ENCODE measurements at places on chromosomes 3 and 15.

- DNase-seq: no peak
Observed at GRCh38 chr3:138933981-138934691, 12.8 kb downstream of the FOXL2 start.

GRCh38 chr15:100873029-100873677, 6.5 kb upstream of the ALDH1A3 start:
- no peak for DNase-seq

GRCh38 chr3:4750306-4750968, 228.8 kb upstream of the BHLHE40 start:
- DNase-seq: no peak

DNA sequence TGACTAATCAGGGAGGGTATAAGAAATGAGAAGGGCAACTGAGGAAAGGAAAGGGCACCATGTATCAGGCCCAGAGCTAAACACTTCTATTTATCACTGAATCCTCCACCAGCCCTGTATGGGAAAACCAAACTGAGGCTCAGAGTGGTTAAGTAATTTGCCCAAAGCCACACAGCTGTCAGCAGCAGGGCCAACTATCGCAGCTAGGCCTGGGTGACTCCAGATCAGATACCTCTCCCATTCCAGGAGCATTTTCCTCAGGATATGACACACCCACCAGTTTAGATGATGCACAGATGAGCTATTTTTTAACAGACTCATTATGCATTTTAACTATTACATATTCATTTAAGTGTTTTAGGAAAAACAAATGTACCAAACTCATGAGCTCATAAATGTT, 14.5 kb downstream of the NUP210 start:
- no peak for DNase-seq

- DNase-seq: no peak
Observed at GRCh38 chr3:140439527-140439926, 238.3 kb upstream of the TRIM42 start.

DNA sequence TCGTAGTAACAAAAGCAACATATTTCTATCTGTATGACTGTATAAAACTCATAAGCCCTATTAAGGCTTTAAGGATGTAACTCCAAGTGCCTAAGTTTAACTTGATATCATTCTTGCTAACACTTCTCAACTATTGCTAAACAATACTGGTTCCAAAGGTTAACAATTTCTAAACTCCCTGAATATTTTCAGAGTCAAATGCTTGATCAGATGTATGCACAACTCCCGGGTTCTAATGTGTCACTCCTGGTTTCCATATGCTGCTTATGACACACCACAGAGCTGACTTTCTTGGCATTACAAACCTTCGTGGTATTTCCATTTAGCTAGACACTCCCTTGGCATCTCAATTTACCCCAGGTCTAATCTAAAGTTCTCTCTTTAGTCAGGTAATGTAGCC, 26.3 kb downstream of the DZIP1L start:
- DNase-seq: no peak

DNA sequence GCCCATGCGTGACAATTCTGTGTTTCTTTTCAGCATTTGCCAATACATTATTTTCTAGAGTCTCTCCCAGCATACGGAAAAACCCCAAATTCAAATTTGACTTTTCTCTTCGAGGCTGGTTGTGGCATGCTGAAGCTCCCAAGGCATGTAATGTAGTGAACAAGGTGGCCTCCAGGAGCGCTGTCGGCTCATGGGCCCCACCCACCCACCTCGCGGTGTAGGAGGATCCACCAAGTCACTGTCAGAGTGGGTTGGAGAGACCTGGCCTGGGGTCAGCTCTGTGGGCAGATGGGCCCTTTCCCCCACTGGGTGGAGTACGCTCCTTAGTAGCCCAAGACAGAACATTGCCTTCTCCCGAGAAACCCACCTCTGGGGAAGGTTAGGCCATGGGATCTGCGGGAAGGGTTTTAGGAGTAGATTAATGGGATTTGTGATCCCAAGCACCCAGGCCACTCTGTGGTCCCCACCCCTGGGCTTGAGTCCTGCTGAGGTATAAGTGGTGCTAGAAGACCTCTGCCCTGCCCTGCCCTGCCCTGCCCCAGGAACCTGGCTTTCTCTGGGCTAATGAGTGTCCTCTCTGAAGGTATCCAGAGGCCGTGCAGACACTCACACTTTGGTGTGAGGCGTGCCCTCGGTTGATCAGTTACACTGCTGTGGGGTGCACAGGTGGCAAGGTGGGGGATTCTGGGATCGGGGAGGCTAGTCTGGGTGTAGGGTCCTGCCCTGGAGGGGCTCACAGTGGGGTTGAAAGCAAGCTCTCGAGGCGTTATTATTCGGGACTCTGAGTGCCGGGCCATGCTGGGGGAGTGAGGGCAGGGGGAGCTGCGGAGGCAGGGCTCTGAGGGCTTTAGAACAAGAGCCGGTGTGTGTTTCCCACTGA, 97.9 kb downstream of the APBA2 start:
- no peak for DNase-seq

DNA sequence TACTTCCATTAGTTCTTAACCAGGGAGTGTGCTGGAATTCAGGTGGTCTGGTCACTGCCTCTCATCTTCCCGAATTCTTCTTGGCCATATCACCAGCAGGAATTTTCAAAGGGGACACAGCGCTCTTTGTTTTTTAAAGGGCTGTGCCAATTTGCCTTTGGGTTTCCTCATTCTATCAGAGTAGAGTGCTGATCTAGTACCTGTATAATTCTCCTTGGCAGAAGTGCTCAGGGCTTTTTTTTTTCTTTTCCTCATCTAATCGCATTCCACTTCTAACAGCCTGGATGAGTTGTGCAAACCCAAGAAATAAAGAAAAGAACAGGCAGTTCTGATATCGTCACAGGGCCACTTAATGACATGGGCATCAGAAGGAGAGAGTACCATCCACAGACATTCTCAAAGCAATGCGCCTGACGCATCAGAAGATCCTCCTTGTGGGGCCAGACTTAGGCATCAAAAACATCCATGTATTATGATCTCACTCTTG, 121.0 kb downstream of the ASB7 start:
- DNase-seq: no peak

GRCh38 chr3:127551178-127551577, 39.4 kb downstream of the TPRA1 start:
- no peak for DNase-seq

- no peak for DNase-seq
Observed at GRCh38 chr15:62403164-62403809, 238.2 kb upstream of the C2CD4B start.

GRCh38 chr3:55692295-55692956, 205.3 kb upstream of the WNT5A start:
- no peak for DNase-seq

GRCh38 chr3:124320976-124321375, 329.1 kb upstream of the ROPN1 start:
- DNase-seq: no peak

DNA sequence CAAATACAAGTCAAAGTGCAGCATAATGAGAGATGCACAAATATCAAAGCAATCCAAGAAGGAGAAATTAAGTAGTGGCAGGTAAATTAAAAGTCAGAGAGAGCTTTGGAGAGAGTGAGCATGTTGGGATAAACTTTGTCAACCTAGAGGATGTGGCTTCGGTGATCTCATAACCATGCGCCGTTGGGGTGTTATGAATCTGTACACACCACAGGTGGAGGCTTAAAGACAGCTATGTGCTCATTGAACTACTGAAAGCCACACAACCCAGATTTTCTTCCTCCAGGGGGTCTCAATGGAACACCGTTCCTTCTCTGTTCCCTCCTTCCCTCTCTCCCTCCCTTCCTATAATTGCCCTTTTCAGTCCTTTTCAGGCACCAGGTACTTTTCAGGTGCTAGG, 52.0 kb downstream of the SUCNR1 start:
- DNase-seq: no peak

GRCh38 chr15:90191344-90191687, 9.8 kb upstream of the SEMA4B start:
- DNase-seq: no peak

GRCh38 chr3:21901484-21901883, 150.5 kb upstream of the ZNF385D start:
- DNase-seq: no peak

- no peak for DNase-seq
Observed at GRCh38 chr3:95350049-95350448, 1287.2 kb downstream of the NSUN3 start.

DNA sequence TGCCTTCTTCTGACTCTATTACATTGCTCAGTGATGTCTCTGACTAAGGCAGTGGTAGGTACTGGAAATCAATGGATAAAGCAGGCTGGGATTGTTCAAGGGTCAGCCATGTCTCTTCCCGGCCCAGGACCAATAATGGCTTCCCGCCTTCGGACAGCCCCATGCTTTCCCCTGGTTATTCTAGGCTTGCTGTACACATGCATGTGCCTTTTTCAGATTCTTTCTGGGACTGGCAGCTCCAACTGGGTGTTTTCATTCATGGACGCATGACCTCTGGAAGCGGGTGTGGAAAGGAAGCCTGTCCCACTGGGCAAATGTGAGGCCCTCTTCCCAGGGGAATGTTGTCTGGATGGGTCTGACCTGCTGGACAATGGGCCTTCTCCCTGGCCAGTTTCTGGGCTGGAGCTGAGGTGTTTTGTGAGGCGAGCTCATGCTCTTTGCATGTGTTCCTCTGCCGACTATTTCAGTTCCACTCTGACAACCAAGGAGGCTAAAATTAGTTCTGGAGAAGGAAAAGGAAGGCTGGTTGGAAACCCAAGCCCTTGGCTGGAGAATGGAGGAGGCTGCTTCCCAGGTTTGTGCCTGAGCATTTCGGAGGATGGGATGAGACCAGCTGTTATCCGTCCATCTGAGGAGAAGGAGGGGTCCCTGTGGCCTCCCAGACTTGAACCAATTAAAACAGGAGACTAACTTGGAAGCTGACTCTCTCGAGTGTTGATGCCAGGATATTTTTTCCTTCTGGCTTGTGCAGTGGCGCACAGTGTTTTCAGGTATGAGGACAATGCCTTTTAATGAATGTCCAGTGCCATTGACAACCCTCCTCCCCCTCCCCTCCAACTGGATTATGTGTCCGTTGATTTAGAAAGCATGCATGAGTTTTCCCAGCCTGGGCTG, 6.9 kb downstream of the ACVR2B start:
- no peak for DNase-seq

DNA sequence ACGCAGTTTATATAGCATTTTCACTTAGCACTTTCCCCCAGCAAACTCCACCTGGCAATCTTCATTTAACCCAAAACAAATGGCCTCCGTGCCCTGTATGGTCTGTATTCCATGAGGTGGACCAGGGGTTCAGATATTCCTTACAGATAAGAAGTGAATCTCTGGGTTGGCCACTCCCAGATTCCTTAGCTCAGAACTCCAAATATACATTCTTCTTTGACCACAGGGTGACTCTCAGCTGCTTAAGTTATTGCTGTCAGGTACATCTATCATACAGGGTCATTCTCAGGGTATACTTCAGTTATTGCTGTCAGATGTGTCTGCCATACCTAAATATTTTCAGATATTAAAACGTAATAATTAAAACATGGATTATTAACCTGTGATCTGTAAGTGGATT, 229.8 kb downstream of the TBL1XR1 start:
- no peak for DNase-seq

- no peak for DNase-seq
Observed at GRCh38 chr15:51079226-51079625, 15.5 kb downstream of the TNFAIP8L3 start.

- no peak for DNase-seq
Observed at GRCh38 chr15:101731746-101732145, 7.5 kb upstream of the TARS3 start.

- no peak for DNase-seq
Observed at GRCh38 chr3:64956711-64957325, 269.0 kb upstream of the ADAMTS9 start.

GRCh38 chr3:56144805-56145204, 323.5 kb downstream of the ERC2 start:
- DNase-seq: no peak

DNA sequence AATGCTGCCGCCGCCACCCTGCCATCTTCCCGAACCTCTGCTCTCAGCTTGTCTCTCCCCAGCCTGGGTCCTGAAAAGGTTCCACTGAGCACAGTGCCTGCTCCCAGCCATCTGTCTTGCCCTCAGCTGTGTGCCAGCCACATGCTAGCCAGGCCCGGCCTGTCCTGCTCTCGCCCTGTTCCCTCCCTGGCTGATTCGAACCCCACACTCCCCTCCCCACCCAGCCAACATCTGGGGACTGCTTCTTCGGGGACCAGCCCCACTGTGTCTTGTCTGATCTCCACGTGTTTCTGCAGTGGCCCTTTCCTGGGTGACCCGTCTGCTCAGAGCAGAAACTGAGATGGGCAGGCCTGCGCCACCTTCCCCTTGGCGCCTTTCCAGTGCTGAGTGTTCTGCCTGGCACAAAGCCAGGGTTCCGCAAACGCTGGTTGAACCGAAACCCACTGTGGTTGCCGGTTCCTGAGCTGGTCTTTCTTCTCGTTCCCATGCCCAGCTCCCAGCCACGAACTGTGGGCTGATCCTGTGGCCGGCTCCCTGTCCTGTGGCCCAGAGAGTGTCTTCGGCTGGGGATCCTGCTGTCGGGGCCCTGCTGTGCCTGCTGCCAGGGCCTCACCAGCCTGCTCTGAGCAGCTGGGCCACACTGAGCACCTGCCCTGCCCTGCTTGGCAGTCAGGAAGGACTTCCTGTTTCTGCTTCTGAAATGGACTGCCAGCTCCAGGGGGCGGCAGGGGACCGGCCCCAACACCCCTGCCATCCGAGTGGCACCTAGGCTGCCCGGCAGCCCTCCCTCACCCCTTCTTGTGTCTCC, 62.7 kb upstream of the KLF13 start:
- DNase-seq: peak; percentile 52

GRCh38 chr3:161014843-161015749, 90.1 kb downstream of the B3GALNT1 start:
- no peak for DNase-seq

GRCh38 chr3:44289882-44290462, 48.3 kb downstream of the TOPAZ1 start:
- DNase-seq: no peak

GRCh38 chr3:178624276-178624675, 88.0 kb downstream of the KCNMB2 start:
- no peak for DNase-seq

- no peak for DNase-seq
Observed at GRCh38 chr15:74428970-74429780, 4.6 kb downstream of the SEMA7A start.

DNA sequence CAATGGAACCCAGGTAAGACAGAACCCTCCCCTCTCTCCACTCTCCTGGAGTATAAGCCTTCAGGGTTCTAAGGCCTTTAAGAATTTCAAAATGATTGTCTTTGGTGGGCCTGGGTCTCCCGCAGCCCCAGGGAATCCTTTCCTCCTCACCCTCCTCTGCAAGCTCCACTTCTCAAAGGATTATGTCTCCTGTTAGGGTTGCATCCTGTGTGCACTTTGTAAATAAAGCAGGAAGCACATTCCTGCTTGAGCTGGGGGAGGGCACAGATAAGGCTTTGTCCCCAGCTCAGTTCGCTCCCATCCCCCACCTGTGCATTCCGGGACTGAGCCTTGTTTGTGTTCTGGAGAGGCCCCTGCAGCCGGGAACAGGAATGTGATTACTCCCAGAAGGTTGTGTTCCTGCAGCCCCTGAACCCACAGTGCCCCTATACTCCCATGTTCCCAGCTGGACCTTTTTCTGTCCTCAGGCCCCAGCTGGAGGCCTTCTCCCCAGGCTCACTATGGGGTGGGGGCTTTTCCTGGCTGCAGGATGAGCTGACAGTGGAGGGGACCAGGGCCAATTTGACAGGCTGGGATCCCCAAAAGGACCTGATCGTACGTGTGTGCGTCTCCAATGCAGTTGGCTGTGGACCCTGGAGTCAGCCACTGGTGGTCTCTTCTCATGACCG, 9.5 kb downstream of the TYRO3 start:
- DNase-seq: no peak
